ENCODE measurements at places on chromosomes 3 and 15.
A peak's percentile ranks its signal among the peaks of the same experiment; 100 is the strongest.

DNA sequence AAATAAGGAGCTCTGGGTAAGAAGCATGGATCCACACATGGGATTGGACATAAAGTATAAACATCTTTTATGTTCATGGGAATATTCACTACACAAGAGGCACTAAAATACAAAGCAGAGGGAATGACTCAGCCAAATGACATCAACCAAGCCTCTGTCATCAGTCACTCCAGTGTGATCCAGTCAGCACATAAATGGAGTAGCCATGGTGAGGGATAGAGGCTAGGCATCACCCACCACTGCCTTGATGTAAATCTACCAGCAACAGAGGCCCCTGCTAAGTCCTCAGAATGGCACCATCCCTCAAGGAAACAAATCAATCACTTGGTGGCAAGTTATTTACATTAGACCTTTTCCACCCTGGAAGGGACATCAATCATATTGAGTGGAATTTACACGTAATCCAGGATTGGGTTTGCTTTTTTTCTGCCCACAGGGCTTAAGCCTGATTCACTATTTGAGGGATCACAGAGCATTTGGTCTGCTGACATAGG, 27.2 kb downstream of the VEPH1 start:
- peak; percentile 10 for DNase-seq

- DNase-seq: no peak
These were observed 80.0 kb downstream of the WWTR1 start for GRCh38 chr3:149577801-149578200.

- no peak for DNase-seq
These were observed 941 bp downstream of the SLC12A8 start for GRCh38 chr3:125211523-125212090.

GRCh38 chr15:74174219-74174957, 878 bp downstream of the ISLR start:
- DNase-seq: no peak

DNA sequence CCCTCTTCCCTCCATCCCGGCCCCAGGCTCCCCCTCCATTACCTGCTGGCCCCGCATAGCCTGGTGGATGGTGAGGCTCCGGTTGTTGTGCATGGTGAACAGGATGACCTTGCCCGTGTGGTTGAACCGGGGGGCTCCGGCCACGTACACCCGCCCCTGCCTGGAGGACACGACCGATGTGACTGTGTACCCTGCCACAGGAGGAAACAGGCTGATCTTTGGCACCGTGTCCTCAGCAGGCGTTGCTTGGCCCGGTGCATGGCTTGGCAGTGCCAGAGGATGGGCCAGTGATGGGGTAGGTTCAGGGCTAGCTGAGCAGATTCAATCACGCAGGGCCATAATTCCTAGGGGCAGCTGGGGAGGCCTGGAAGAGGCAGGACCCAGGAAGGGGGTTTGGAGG, 58.1 kb downstream of the FEM1B start:
- DNase-seq: no peak

GRCh38 chr3:31973081-31973480, 8.0 kb downstream of the OSBPL10 start:
- no peak for DNase-seq

GRCh38 chr3:110628650-110629301, 442.8 kb upstream of the NECTIN3 start:
- DNase-seq: no peak

DNA sequence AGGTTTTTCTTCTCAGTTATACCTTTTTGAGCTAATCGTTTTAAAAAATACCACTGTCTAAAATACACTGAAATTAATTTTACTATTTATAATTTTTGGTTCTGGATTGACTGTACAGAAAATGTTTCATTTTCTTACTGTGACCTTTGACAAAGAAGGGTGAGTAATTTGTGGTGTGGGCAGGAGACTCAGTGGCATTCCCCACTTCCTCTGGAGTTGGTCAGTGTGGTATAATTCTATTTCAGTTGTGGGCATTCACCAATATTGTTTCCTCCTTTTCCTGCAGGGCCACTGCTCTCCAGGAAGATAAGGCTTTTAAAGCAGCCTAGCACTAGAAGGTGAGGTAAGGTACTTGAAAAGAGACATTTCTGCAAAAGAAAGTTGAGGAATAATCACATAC, 6.5 kb downstream of the DAG1 start:
- no peak for DNase-seq

- DNase-seq: no peak
These were observed 87.2 kb upstream of the NSMCE3 start for GRCh38 chr15:29356786-29357185.

- no peak for DNase-seq
These were observed 88.7 kb upstream of the EPHB3 start for GRCh38 chr3:184472723-184473428.

DNA sequence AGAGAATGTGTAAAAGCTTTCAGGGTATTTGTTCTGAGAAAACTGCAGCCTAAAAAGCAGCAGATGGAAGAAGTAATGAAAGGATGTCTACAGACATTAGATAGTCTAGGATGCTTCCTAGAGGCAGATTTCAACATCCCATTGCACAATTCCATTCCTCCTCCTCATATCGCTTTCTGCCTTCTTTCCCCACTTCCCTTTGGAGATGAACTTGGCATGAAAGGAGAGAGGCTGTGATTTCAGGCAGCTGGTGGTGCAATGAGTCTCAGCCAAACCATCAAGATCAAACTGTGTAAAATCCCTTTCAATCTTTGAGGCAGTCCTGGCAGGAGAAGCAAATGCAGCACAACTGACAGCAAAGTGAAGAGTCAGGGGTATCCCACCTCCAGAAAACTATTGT, 438.7 kb upstream of the KCNMB2 start:
- no peak for DNase-seq

DNA sequence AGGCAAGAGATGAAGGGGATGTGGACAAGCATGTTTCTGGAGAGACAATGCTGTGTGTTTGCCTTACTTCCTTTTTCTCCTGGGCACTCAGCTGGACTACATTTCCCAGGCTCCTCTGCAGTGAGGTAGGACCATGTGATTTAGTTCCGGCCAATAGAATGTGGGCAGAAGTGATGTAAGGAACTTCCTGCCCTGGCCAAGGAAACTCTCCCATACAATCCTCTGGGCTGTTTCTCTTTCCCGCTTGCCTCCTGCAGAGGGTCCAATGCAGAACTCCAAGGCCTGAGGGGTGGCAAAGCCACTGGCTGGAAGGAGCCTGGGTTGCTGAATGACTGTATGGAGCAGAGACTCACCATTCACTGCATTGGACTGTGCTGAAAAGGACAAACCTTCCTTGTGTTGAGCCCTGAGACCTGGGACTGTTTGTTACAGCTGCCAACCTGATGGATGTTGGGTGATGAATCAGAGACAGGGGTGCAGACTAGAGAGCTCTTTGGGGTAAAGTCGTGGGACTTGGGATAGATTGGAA, 82.7 kb upstream of the SLC6A6 start:
- DNase-seq: peak; percentile 74

DNA sequence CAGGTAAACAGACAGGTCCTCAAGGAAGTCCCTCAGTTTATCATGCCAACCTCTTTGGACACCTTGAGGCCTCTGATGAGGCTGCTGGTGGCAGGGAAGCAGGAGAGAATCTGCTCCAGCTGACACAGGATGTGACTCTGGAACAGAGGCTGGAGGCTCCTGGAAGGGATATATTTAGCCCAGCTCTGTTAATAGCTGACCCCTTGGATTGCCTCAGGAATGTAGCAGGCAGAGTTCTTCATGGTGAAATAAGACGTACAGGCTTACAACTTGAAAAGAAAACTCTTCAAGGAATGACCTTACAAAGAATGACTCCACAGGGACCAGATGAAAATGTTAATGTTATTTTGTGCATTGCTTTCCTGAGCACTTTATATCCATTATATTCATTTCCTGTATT, 90.5 kb downstream of the AQP9 start:
- no peak for DNase-seq

GRCh38 chr15:79535536-79535935, 103.4 kb downstream of the MINAR1 start:
- no peak for DNase-seq

DNA sequence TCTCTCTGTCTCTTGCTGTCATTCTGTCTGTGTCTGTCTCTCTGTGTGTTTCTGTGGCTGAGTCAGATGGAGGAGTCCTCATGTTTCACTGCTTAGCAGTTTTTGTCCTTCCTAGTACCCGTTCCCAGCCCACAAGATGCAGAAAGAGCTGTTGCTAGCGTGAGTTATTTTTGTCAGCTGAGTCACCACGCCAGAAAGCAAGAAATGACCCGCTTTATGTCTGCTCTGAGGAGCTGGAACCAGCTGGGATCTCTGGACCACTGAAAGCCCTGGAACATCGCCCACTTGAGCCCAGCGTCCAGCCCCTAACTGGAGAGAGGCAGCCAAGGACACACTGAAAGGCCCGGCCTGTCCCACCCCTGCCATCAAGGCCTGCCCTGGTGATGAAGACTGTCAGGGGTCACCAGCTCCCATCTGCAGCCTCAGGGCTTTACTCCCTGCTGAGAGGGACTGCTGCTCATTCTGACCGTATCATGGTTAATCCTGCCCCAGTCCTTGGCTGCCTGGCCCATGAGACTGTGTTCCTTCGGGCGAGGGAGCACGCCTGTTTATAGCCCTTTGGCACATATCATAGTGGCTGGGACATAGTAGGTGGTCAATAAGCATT, 101.7 kb upstream of the TPM1 start:
- no peak for DNase-seq

DNA sequence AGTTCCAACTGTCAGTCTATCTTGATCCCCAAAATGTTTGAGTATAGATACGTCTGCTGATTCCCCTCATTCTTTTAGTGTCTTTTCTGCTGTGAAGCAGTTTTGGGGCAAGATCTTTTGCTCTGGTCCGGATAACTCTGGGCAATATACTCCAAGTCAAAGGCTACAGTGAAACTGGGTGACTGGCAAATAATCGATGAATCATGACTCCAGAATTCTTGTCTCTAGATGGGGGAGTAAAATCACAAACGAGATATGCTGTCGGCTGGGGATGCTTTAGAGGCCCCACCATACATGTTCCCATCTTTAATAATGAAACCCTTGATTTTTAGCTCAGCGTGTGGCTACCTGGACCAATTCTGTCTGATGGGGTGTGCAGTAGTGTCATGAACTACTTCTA, 76.5 kb downstream of the KLF13 start:
- DNase-seq: no peak

GRCh38 chr15:75182187-75183131, 19.2 kb upstream of the C15orf39 start:
- no peak for DNase-seq

DNA sequence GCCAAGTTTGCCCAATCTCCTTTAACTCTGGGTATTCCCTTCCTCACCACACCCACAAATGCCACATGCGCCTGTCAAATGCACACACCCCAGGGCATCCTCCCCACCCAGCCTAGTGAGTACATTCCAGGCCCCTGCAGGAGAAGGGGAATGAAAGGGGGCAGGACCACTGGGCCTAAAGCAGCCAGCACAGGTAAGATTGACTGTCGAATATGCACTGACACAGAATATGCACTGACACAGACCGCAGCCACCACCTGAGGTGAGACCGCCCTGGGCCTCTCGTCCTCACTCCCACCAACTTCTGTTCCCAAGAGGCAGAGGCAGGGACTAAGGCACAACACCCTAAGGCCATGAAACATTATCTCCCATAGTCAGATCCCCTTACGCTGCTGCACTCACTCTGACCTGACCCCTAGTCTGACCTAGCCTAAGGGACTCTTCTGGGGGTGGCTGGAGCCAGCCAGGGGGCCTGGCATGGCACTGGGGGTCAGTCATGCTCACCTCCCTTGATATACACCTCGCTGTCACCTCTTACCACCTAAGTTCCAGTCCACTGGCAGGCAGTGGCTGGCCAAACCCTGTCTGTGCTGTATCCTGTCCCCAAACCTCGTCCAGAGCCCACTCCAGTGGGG, 10.8 kb downstream of the AP3B2 start:
- no peak for DNase-seq

- no peak for DNase-seq
These were observed 102.0 kb downstream of the STAC start for GRCh38 chr3:36482256-36482655.

- peak; percentile 74 for DNase-seq
These were observed at the start of gene SUSD5 for GRCh38 chr3:33218446-33219174. TSS of gene SUSD5 (minus strand) at chr3:33218810. CDS start at chr3:33218797, 13 bp downstream.

DNA sequence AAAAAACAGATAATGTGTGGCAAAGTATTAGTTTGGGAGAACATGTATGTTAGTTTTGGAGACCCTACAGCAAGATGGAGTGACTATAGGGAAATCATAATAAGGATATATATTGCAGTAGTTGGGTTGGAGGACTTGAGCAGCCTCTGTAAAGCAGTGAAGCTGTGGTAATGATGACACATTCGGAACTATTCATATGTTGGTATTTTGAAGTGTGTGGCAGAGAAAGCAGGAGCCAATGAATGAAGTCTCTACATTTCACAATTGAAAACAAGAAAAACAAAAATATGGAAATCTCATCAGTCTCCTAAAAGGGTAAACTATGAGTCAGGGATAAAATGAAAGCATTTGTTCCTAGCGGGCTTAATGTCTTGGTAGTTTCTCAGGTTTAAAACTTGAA, 645.9 kb downstream of the OTOL1 start:
- no peak for DNase-seq

GRCh38 chr3:13710251-13710650, 161.3 kb downstream of the FBLN2 start:
- no peak for DNase-seq

GRCh38 chr3:118628704-118629341, 405.8 kb downstream of the IGSF11 start:
- peak; percentile 77 for DNase-seq

GRCh38 chr3:42025370-42026138, 63.7 kb upstream of the ULK4 start:
- DNase-seq: peak; percentile 64

DNA sequence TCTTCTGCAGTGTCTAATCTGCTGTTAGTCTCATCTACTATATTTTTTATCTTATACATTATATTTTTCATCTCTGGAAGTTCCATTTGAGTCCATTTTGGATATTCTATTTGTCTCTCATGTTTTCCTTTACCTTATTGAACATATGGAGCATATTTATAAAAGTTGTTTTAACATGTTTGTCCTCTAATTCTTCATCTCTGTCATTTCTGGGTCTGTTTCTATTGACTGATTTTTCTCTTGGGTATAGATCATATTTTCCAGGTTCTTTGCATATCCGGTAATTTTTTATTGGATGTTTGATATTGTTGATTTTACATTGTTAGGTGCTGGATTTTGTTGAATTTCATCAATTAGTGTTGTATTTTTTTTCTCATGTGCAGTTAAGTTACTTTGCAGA, 37.5 kb upstream of the KLHL24 start:
- DNase-seq: no peak

DNA sequence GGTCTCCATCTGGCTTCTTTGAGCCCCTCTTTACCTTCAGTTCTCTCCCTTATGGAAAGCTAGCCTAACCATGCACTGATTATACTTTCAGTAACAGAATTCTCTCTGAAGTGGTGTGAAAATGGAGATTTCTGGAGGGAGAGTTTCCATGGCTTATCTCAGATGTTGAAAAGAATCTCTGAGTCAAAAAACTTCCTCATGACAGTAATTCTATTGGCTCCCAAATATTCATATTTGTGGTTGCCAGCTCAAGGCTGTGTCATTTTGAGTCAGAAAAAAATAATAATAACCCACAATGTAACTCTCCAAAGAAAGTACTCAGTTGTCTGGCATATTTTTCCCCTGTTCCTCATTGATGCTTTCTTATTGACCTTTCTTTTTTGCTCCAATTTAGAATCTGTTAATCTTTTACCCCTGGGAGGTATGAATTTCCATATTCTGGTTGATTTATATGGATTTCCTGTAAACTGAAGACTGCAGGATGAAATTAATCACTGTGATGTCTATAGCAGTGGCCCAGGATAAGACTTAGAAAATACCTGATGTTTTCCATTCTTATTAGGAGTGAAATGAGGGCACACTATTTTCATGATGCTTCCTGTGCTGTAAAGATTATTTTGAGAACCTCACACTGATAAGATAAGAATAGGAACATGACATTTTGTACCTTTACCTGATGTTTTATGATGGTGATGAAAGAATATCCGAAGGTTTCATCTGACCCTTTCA, 149.5 kb upstream of the EPHA3 start:
- DNase-seq: no peak
